Smooth muscle cell of the pulmonary artery (primary cell): ENCODE measurements at places on chromosomes 1 and 21. TPM values are rescaled to one million over a fixed set of nuclear protein-coding genes. Genes with fewer than 3 reads are reported as not detected.

Gene ZNF281
- 31.8 and 34.9 TPM in 2 replicates for total RNA-seq

Gene ZBTB8B
- 0.07 TPM in 2 replicates for total RNA-seq

Gene MAP3K21
- total RNA-seq, result 0.07 and 0.10 TPM in 2 replicates

Gene CLIC6
- not detected in 2 replicates for total RNA-seq

Gene FCRL5
- total RNA-seq, result not detected in 2 replicates

Gene MROH7
- 0.39 and 0.73 TPM in 2 replicates for total RNA-seq

Gene CADM3
- total RNA-seq, result 0.07 and 0.33 TPM in 2 replicates

Gene ALX3
- not detected in 2 replicates for total RNA-seq

Gene LRRC39
- total RNA-seq, result 0.56 and 0.59 TPM in 2 replicates

Gene PADI4
- total RNA-seq, result not detected in 2 replicates

Gene TSPEAR
- total RNA-seq, result not detected in 2 replicates

Gene CFHR2
- not detected in 2 replicates for total RNA-seq

Gene EDN2
- not detected in 2 replicates for total RNA-seq

Gene DOP1B
- total RNA-seq, result 7.4 and 17.4 TPM in 2 replicates

Gene CNR2
- total RNA-seq, result not detected in 2 replicates
